ENCODE measurements at places on chromosomes 2 and 18. TPM values are rescaled to one million over a fixed set of nuclear protein-coding genes. Genes with fewer than 3 reads are reported as not detected.

AGFG1 gene
- polyA plus RNA-seq: 36.0 TPM

NYAP2 gene
- not detected for polyA plus RNA-seq

RAB17 gene
- 34.4 TPM for polyA plus RNA-seq

DLX2 gene
- not detected for polyA plus RNA-seq

EPB41L5 gene
- 13.2 TPM for polyA plus RNA-seq

SIX3 gene
- polyA plus RNA-seq: not detected

MAP2 gene
- polyA plus RNA-seq: 2.1 TPM

HS6ST1 gene
- polyA plus RNA-seq: 12.7 TPM

RAX gene
- not detected for polyA plus RNA-seq

GRCh38 chr18:70461323-70462077, 172.7 kb downstream of the SOCS6 start:
- no peak for DNase-seq
- peaks cover 5% of the 10 kb centered on the region for H3K4me1 ChIP-seq
- no peaks in the 10 kb centered on the region for H3K27me3 ChIP-seq
- no peak overlapping the region for H3K27ac ChIP-seq
- H3K36me3 ChIP-seq: no peaks in the 10 kb centered on the region

DNA sequence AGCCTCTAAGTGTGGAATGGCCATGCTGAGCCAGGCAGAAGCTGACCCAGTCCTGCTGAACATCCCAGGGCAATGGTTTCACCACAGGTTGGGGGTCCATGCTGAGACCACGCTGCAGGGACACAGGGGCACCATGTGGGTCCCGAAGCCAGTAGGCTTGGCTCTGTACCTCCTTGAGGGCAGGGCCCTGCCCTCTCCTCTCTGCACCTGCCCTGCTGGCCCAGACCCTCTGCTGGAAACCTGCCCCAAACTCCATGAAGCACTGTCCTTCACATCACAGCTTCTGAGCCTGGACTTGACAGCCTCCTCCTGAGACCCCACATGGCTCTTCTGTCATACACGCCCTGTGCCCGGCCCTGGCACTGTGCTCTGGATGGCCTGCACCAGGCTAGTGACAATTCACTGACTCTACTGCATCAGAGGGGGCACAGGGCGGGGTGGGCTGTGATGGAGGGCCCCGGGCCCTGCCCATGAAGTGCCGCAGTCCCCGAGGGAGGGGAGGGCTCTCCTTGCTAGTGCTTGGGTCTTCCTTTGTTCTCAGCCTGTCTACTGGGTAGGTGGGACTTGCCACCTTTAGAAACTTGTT, 24.7 kb downstream of the HS6ST1 start:
- H3K4me3 ChIP-seq: no peak overlapping the region
- DNase-seq: no peak
- no peaks in the 10 kb centered on the region for H3K4me1 ChIP-seq
- H3K36me3 ChIP-seq: no peaks in the 10 kb centered on the region
- H3K27ac ChIP-seq: no peak overlapping the region

GRCh38 chr2:204354442-204354856, 190.8 kb upstream of the PARD3B start:
- H3K36me3 ChIP-seq: no peaks in the 10 kb centered on the region
- no peak overlapping the region for H3K27ac ChIP-seq
- no peak overlapping the region for H3K4me3 ChIP-seq
- no peaks in the 10 kb centered on the region for H3K27me3 ChIP-seq

DNA sequence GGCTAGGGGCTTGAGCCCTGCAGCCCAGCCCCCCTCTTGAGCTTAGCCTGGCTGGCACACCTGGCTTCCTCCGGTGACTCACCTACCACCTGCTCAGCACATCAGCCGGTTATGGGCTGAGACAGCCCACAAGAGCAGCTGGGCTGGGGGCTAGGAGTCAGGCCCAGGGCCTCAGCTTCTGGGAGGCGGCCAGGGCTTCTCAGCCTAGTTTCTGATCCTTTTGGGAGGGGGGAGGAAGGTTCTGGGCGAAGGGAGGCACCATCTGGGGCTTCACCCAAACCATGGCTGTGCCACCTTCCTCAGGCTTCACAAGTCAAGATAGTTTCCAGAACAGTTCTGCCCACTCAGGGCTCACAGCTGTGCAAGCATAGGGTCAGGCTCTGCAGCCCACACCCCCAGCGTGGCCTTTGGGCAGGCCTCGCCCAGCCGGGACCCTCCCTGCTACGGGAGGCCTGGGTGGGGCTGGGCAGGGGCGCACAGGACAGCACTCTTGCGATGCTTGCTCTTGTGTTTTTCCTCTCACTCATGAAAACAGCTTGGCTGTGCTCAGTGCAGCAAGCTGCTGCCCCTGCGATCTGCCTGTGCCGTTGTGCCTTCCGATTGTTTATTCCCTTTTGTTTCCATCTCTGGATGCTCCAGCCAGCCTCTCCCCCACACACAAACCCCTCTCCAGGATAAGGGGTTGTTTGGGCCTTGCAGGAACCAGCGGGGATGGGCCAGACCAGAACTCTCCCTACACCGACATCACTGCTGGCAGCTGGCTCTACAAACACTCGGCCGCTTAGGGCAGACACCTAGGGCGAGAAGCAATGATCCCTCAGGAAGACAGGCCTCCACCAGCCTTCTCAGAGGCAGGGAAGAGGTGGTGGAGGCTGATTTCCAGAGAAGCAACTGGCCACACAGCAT, 26.1 kb upstream of the SEMA4C start:
- peaks cover 61% of the 10 kb centered on the region for H3K4me1 ChIP-seq
- DNase-seq: no peak
- peak overlapping the region; percentile 77 for H3K27ac ChIP-seq
- no peak overlapping the region for H3K4me3 ChIP-seq
- H3K36me3 ChIP-seq: no peaks in the 10 kb centered on the region

- no peak overlapping the region for H3K27ac ChIP-seq
- H3K27me3 ChIP-seq: no peaks in the 10 kb centered on the region
- DNase-seq: no peak
- no peak overlapping the region for H3K4me3 ChIP-seq
- H3K4me1 ChIP-seq: no peaks in the 10 kb centered on the region
Measured at GRCh38 chr2:14194233-14194632, 438.3 kb upstream of the LRATD1 start.

- peak overlapping the region; percentile 90 for H3K27ac ChIP-seq
- H3K4me3 ChIP-seq: no peak overlapping the region
- no peaks in the 10 kb centered on the region for H3K36me3 ChIP-seq
- H3K27me3 ChIP-seq: no peaks in the 10 kb centered on the region
- H3K4me1 ChIP-seq: peaks cover 38% of the 10 kb centered on the region
Measured at GRCh38 chr18:57809190-57809589, 6.1 kb upstream of the ATP8B1 start.

- DNase-seq: no peak
- no peaks in the 10 kb centered on the region for H3K27me3 ChIP-seq
- H3K27ac ChIP-seq: no peak overlapping the region
- H3K36me3 ChIP-seq: peaks cover 3% of the 10 kb centered on the region
- H3K4me3 ChIP-seq: no peak overlapping the region
- no peaks in the 10 kb centered on the region for H3K4me1 ChIP-seq
Measured at GRCh38 chr2:238077292-238077691, 16.5 kb downstream of the SCLY start.

DNA sequence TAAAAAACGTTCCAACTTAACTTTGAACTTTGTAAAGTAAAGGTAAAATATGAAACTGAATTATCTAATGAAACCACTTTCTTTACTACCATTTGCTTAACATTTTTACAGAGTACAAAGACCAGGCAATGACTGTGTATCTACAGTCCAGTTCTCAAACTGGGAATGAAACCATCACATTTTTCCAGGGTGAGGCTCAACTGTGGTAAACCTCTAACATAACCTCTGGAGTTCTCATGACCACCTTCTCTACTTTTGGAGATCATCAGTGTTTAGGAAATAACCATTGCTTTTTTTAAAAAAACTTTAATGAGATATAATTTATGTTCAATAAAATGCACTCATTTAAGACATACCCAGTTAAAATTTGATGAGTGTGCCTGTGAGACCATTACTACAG, 223.5 kb downstream of the RNF152 start:
- H3K27ac ChIP-seq: no peak overlapping the region
- DNase-seq: no peak
- H3K4me1 ChIP-seq: no peaks in the 10 kb centered on the region
- no peaks in the 10 kb centered on the region for H3K36me3 ChIP-seq
- H3K27me3 ChIP-seq: no peaks in the 10 kb centered on the region

DNA sequence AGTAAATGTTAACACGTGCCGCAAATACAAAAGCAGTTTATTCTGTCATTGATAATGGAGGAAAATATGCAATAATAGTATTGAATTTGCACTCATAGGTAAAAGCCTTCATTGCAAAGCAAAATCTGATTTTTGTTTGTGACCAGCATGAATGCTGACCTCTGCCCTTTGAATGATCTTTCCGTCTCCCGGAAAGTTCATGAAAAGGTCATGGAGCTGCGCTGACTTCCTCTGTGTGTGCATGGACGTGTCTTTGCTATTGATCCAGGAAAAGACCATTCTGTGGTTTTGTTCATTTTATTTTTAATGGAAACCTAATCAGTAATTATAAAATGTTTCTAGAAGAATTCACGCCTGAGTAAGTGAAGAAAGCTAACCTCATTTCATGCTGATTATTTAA, 320.0 kb downstream of the MTX2 start:
- no peak for DNase-seq
- H3K4me1 ChIP-seq: peaks cover 3% of the 10 kb centered on the region
- no peak overlapping the region for H3K4me3 ChIP-seq
- H3K27ac ChIP-seq: no peak overlapping the region
- H3K27me3 ChIP-seq: no peaks in the 10 kb centered on the region

DNA sequence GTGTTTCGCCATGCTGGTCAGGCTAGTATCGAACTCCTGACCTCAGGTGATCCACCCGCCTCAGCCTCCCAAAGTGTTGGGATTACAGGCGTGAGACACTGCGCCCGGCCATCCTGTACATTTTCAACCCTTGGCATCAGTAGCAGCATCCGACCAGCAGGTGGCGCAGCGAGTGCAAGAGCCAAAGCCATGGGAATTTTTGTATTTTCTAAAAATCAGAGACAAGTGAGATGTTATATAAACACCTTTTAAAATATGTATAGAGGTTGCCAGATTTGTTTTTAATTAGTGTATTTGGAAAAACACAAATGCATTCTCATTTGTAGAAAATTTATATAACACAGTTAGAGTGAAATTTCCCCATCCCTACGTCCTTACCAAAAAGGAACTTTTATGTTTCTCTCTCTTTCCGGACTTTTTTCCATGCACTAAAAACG, 36.8 kb downstream of the MOGAT1 start:
- no peaks in the 10 kb centered on the region for H3K4me1 ChIP-seq
- H3K27ac ChIP-seq: no peak overlapping the region
- peak; percentile 87 for DNase-seq
- H3K36me3 ChIP-seq: no peaks in the 10 kb centered on the region
- no peaks in the 10 kb centered on the region for H3K27me3 ChIP-seq

DNA sequence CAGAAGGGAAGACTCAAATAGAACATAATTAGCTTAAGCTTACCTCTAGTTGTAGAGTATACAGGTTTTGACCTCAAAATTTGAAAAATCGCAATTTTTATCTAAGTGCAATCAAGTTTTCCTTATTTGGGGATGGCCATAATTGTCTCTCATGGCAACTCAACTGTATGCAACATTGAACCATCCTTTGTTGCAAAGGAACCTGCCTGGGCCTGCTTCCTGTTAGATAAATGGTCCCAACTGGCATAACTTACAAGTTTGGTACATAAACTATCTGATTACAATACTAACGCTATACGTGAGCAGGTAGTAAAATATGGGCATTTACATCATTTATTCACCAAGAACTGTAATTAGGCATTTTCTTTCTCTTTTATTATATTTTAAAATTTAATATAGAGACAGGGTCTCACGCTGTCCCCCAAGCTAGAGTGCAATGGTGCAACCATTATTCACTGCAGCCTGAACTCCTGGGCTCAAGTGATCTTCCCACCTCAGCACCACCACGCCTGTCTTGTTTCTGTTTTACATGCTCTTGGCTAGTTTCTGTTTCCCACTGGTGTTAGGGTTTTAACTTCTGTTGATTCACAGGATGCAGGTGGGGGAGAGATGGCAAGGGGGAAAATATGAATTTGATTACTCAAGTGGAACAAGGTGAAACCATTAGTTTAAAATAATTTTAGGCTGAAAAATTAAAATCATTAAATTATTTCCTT, 55.3 kb upstream of the B3GNT2 start:
- no peaks in the 10 kb centered on the region for H3K4me1 ChIP-seq
- H3K27ac ChIP-seq: no peak overlapping the region
- no peak for DNase-seq
- no peaks in the 10 kb centered on the region for H3K36me3 ChIP-seq
- no peak overlapping the region for H3K4me3 ChIP-seq

GRCh38 chr2:155309483-155309882, 611.0 kb downstream of the KCNJ3 start:
- H3K4me1 ChIP-seq: no peaks in the 10 kb centered on the region
- no peaks in the 10 kb centered on the region for H3K27me3 ChIP-seq
- no peak overlapping the region for H3K27ac ChIP-seq
- no peaks in the 10 kb centered on the region for H3K36me3 ChIP-seq
- no peak overlapping the region for H3K4me3 ChIP-seq

DNA sequence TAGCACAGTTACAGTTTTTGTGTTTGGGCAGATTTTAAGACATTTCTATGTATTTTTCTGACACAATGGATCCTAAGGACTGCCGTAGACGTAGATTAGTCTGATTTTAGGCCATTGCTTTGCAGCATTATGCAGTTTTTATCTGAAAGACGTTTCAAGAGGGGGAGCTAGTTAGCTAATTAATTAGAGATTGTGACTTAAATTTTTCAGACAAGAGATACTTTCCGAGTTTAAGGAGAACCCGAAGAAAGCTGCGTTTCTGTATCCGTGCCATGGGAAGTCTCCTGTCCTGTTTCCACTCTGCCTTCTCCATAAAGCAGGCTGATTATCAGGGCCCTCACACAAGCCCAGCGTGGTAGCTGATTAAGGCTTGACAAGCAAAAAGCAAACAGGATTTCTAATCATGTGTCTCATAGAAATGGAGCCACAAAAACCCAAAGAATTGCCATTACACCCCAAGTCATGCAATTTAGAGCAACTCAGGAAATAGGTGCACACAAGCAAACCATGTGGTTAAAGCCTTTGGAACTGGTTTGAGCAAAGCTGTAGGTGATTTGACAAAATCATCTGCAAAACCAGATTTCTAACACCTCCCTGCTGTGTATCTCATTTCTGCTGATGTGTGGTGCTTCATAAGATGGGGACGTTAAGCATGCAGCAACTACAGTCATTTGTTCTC, 808.1 kb downstream of the RNF144A start:
- H3K27ac ChIP-seq: no peak overlapping the region
- no peak overlapping the region for H3K4me3 ChIP-seq
- H3K4me1 ChIP-seq: no peaks in the 10 kb centered on the region
- no peaks in the 10 kb centered on the region for H3K27me3 ChIP-seq

DNA sequence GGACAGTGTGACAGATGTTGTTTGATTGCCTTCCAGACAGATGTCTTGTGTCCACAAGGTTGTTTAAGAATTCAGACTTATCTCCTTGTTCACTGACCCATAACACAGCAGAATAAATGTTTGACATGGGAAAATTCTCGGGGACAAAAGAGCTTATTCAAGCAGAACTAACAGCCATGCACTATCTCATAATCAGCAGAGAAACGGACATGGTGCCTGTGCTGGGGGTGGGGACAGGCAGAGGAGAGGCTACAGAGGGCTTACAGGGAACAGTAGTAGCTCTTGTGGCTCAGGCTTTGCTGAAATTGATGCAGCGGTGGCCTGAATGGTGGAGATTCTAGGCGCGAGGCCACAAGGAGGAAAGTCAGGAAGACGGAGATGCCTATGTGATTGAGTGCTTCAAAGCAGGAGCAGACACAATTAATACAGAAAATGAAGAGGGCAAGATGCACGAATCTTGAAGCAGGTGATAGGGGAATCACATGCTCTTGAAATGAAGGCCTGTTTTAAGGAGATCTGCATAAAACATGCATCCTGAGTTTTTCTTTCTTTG, 62.0 kb upstream of the CAB39 start:
- H3K27me3 ChIP-seq: no peaks in the 10 kb centered on the region
- no peak overlapping the region for H3K4me3 ChIP-seq
- no peak overlapping the region for H3K27ac ChIP-seq
- H3K4me1 ChIP-seq: no peaks in the 10 kb centered on the region
- H3K36me3 ChIP-seq: no peaks in the 10 kb centered on the region
